ENCODE measurements at places on chromosomes 3 and 15.

DNA sequence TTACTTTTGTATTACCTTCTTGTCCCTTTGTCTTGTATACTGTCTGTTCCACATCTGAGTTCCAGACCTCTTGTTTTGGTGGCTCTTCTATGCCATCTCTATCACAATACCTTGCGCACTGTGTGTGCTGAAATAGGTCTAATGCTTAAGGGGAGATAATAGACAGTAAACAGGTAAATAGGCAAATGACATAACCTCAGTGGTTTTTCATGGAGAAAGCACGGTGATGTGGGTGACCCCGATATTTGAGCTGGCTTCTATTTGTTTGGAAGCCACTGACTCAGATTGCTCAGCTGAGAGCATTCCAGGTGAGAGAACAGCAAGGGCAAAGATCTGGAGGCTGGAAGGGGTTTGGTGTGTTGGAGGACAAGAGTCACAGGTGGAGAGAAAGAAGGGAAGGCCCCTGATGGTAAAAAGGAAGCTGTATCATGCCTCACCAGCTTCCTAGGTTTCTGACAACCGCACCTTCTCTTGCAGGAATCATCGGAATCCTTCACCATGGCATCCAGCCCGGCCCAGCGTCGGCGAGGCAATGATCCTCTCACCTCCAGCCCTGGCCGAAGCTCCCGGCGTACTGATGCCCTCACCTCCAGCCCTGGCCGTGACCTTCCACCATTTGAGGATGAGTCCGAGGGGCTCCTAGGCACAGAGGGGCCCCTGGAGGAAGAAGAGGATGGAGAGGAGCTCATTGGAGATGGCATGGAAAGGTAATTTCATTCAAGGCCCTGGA lies 795 bp downstream of the MCM2 start:
- no peak for DNase-seq

DNA sequence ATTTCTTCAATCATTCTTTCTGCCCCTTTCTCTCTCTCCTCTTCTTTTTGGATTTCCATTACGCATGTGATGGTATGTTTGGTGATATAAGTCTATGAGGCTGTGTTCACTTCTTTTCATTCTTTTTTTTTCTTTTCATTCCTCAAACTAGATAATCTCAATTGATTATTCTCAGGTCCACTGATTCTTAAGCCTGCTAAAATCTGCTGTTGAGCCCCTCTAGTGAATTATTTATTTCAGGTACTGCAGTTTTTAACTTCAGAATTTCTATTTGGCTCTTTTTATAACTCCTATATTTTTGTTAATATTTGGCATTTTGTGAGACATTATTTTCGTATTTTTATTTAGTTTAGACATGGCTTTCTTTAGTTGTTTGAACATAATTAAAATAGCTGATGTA lies 671.3 kb upstream of the NECTIN3 start:
- DNase-seq = no peak

DNA sequence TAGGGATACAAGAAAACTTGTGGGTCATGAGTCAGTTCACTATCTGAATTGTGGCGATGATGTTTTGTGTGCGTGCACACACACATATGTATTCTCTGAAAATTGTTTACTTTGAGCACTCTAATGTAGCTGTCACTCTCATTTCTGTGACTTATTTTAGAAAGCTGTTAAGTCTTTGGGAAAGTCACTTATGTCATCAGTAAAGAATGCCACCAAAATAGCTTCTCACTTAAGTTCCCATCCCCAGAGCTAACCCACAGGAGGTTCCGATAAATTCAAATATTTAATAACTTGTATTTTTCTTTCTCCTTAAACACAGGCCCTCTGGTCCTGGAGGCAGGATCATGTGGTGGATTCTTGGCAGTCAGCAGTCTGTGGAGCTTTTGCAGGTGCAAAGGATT lies 138.3 kb downstream of the LRIG1 start:
- no peak for DNase-seq

- peak; percentile 34 for DNase-seq
Observed at GRCh38 chr15:99369196-99369595, 117.9 kb downstream of the LRRC28 start.

GRCh38 chr15:64843991-64844390 lies 2.3 kb downstream of the PLEKHO2 start:
- no peak for DNase-seq

- no peak for DNase-seq
Observed at GRCh38 chr3:126321490-126321889, 35.7 kb downstream of the KLF15 start.

DNA sequence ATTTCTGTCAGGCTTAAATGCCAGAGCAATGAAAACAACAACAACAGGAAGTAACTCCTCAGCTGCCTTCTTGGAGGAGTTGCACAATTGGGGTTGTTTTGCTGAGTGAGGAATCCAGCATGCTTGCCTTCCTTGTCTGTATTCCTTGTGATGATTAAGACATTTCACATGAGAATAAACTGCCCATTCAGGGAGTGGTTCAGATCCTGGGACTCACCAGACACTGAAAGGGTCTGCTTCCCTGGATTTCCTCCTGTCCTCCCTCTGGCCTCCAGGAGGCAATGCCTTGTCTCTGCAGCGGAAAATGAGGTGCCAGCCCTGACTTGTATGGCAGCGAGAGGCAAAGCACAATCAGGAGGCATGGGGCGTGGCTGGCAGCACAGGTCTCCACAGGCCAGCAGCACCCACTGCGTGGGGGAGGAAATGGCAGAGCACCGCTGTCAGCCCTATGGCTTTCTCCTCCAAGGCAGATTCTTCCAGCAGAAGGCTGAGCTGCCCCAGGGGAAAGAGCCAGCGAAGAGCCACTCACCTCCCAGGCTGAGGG lies 41.5 kb downstream of the RBP2 start:
- DNase-seq = no peak

DNA sequence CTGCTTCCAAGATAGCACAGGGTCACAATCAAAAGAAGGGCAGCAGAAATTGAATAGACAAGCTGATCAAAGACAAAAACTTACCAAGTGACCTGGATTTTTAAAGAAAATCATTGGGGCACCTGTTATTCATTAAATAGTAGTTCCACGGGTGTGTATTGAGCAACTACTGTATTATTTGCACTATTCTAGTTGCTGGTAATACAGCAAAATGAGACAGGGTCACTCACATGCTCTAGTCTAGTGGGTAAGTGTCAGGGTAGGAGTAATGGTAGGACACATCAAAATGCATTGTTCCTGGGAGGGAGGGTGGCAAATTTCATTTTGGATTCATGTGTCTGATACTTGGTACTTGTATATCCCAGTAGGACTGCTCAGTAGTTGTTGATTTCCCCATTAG lies 127.9 kb downstream of the SQOR start:
- DNase-seq = no peak

GRCh38 chr15:90422043-90422442 lies 34.0 kb downstream of the IQGAP1 start:
- DNase-seq = no peak

GRCh38 chr3:48436855-48437254 lies 3.1 kb downstream of the CCDC51 start:
- no peak for DNase-seq

GRCh38 chr15:27677951-27678350 lies 421.2 kb downstream of the OCA2 start:
- no peak for DNase-seq

GRCh38 chr3:12992629-12993516 lies 80.4 kb downstream of the IQSEC1 start:
- no peak for DNase-seq

- no peak for DNase-seq
Observed at GRCh38 chr15:27057904-27058645, 87.1 kb downstream of the GABRG3 start.

DNA sequence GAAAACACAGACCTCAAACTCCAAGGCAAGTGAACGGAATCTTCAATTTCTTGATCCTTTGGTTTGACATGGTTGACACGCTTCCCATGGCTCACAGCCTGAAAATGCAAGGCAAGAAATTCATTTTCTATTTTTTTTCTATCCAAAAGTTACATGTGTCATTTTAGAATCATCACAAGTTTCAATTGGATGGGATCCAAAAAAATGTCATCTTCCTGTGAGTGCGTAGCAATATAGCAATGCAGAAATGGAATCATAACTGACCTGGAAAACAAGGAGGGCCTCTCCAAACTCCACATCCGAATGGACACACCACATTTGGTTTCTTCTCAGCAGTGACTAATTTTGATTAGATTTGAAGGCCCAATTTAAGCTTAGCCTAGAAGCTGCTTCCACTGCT lies 175.8 kb upstream of the ATP11B start:
- no peak for DNase-seq

- DNase-seq = no peak
Observed at GRCh38 chr3:163368168-163368567, 1710.1 kb downstream of the SI start.

DNA sequence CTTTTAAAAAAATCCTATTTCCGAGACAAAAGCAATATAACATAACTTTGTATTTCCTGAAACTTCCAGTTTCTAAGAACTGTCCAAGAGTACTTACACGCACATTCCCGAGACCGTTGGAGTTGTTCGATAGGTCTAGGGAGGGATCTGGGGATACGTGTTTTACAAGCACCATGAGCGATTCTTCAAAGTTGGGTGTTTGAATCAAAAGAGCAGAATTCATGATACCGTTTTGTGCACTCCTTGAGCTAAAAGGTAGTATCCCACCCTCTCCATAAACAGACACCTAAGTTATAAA lies 700 bp upstream of the EDEM1 start:
- no peak for DNase-seq

DNA sequence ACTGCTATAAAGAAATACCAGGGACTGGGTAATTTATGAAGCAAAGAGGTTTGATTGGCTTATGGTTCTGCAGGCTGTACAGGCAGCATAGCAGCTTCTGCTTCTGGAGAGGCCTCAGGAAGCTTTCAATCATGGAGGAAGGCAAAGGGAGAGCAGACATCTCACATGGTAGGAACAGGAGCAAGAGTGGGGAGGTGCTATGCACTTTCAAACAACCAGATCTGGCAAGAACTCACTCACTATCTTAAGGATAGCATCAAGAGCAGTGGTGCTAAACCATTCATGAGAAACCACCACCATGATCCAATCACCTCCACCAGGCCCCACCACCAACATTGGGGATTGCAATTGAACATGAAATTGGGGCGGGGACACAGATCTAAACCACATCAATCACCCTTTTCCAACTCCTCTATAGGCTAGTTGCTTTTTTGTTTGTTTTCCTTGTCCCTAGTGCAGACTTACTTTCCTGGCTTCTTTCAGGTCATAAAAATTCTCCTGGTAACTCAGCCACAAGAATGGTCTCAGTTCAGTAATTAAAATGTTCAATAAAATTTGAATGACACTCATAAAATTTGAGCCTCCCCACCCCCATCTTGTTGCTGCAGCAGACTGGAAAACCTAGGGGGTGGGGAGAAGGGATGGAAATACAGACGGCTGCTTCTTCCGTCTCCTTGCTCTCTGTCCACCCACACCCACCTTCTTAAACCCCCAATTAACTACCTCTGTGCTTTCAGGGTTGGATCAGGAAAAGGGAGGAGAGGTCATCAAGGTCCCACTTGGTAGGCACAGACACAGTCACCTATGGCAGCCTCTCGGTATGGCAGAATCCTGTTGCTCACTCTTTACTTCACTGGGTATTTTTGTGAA lies 16.3 kb upstream of the TIPARP start:
- DNase-seq = no peak

DNA sequence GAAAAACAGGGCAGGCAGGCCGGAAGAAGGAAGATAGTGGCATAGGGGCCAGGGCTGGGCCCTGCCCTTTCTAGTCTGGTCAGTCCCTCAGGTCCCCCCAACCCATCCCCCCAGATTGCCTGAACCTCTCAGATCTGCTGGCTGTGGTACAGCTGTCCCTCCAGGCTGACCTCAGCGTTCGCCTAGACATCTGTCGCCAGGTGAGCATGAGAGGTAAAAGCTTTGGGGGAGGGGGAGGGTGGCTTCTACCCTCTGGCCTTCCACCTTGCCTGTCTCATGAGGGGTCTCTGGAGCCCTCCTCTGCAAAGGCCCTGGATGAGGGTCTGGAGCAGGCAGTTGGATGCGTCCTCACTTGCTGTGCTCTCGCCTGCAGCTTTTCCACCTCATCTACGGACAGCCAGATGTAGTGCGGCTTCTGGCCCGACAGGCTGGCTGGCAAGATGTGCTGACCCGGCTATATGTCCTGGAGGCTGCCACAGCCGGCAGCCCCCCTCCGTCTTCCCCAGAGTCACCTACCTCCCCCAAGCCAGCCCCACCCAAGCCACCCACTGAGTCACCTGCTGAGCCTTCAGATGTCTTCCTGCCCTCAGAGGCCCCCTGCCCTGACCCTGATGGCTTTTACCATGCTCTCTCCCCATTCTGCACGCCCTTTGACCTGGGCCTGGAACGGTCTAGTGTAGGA lies 20.2 kb downstream of the NBEAL2 start:
- DNase-seq = no peak

GRCh38 chr3:58474967-58475578 lies 16.8 kb upstream of the KCTD6 start:
- DNase-seq = no peak

- no peak for DNase-seq
Observed at GRCh38 chr3:25817107-25817506, 27.2 kb downstream of the OXSM start.

- no peak for DNase-seq
Observed at GRCh38 chr3:195697582-195698324, 23.0 kb upstream of the MUC20 start.

- no peak for DNase-seq
Observed at GRCh38 chr3:129317848-129318247, 39.2 kb downstream of the HMCES start.

- no peak for DNase-seq
Observed at GRCh38 chr3:156037356-156037755, 83.0 kb upstream of the KCNAB1 start.

DNA sequence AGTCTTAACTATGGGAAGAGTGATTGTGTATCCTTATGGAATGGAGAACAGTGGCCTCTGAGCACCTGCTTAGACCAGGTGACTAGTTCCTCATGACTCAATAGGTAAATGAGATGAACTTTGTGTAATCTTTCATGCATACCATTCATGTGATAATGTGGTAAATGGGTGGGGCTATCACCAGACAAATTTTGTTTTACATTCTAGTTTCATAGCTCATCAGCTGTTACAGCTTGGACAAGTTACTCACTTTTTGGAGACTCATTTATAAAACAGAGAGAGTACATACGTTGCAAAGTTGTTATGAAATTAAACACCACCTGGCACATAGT lies 103.7 kb upstream of the TGFBR2 start:
- DNase-seq = no peak

- DNase-seq = no peak
Observed at GRCh38 chr3:37510755-37511154, 336.4 kb upstream of the LRRFIP2 start.

Measured in activated CD8-positive, alpha-beta T cell treated with anti-CD3 and anti-CD28 coated beads for 36 hours (primary cell).